Left cardiac atrium (tissue), 4 donors: ENCODE measurements at places on chromosomes 13 and 19. TPM values are rescaled to one million over a fixed set of nuclear protein-coding genes. Genes with fewer than 3 reads are reported as not detected.

DNA sequence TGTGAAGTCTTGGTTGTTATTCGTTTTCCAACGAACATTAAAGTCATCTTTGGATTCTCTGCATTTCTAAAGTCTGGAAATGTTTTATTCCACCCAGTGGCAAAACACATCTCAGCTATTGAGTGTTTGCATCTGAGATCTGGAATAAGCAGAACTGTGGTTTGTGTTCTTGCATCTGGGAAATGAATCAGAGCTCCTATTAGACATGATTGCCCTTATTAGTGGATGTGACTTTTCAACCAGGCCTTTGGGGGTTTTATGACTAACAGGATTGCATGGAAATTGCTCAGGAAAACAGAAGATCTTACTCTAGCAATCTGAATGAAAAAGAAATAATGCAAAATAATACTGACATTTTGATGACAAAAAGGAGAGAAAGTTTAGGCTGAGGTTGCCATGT lies 488.8 kb downstream of the IRS2 start:
- no peak for DNase-seq

Gene POP4
- total RNA-seq, result 50.8 TPM

DNA sequence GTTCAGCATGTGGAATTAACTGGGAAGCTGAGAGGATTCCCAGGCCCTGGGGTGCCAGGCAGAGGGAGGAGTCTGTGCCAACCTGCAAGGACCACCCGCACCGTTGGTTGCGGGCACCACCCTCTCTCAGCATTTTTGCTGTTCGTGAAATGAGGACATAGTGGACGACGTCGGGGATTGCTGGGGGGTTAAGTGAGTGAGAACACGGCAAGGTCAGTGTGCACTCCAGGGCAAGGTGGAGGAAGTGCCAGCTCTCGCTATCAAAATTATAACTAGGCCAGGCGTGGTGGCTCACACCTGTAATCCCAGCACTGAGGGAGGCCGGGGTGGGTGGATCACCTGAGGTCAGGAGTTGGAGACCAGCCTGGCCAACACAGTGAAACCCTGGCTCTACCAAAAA lies 2.2 kb downstream of the FXYD3 start:
- no peak for DNase-seq

Gene ZNF432
- 8.5 TPM for total RNA-seq
